ENCODE measurements at places on chromosomes 7 and 10.
A peak's percentile ranks its signal among the peaks of the same experiment; 100 is the strongest.

DNA sequence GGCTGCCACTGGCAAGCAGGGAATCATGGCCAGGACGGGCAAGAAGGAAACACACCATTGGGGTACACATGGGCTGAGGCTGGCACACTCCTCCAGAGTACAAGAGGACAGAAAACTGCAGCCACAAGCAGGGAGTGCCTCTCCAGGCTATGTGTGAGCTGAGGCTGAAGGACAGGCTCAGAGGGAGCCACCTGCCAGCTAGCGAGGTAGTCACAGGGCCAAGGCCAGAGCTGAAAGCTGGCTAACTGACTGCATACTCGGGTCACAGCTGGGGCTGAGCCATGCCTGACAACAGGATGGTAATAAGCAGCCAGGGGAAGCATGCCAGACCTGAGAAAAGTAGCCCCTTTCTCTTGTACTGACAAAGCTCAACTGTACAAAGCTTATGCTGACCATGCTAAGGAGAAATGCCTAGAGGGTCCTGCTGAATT is 52.0 kb downstream of the KIF5B start:
- H3K4me1 ChIP-seq: peaks cover 12% of the 10 kb centered on the region
- no peak overlapping the region for H3K4me3 ChIP-seq
- no peaks in the 10 kb centered on the region for H3K27me3 ChIP-seq

GRCh38 chr7:36874041-36874440 is 149.7 kb upstream of the AOAH start:
- H3K4me3 ChIP-seq: no peak overlapping the region
- peaks cover 20% of the 10 kb centered on the region for H3K36me3 ChIP-seq
- no peak for DNase-seq
- H3K27ac ChIP-seq: no peak overlapping the region

- no peaks in the 10 kb centered on the region for H3K36me3 ChIP-seq
- DNase-seq: no peak
- no peaks in the 10 kb centered on the region for H3K4me1 ChIP-seq
- no peak overlapping the region for H3K27ac ChIP-seq
- no peaks in the 10 kb centered on the region for H3K27me3 ChIP-seq
Observed at GRCh38 chr7:78225534-78225933, 427.0 kb downstream of the PHTF2 start.

GRCh38 chr10:34292675-34293074 is 522.4 kb downstream of the PARD3 start:
- DNase-seq: no peak
- no peaks in the 10 kb centered on the region for H3K4me1 ChIP-seq
- no peaks in the 10 kb centered on the region for H3K36me3 ChIP-seq
- H3K4me3 ChIP-seq: no peak overlapping the region
- no peak overlapping the region for H3K27ac ChIP-seq

DNA sequence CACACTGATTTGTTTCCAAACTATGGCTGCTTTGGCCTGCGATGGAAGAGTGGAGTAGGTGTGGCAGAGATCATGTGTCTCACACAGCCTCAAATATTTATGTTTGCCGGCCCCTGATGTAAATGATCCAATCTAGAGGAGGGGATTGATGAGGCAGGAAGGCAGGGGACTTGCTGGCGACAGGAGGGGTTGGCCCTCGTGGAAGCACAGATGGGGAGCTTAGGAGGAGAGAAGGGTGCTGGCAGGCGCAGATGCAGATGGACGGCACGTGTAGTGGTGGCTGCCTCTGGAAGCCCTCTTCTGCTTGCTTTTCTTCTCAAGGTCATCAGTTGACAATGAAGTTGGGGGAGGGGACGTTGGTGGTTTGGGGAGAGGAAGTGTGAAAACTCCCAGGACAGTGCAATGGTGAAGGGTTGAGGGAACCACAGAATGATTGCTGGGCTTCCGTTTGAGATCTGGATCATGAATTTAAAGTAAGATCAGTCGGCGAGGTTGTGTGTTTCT is 15.4 kb downstream of the COL13A1 start:
- no peak for DNase-seq
- peaks cover 12% of the 10 kb centered on the region for H3K4me1 ChIP-seq
- H3K27me3 ChIP-seq: peaks cover 24% of the 10 kb centered on the region
- peaks cover 9% of the 10 kb centered on the region for H3K36me3 ChIP-seq
- H3K4me3 ChIP-seq: peak overlapping the region; percentile 46

DNA sequence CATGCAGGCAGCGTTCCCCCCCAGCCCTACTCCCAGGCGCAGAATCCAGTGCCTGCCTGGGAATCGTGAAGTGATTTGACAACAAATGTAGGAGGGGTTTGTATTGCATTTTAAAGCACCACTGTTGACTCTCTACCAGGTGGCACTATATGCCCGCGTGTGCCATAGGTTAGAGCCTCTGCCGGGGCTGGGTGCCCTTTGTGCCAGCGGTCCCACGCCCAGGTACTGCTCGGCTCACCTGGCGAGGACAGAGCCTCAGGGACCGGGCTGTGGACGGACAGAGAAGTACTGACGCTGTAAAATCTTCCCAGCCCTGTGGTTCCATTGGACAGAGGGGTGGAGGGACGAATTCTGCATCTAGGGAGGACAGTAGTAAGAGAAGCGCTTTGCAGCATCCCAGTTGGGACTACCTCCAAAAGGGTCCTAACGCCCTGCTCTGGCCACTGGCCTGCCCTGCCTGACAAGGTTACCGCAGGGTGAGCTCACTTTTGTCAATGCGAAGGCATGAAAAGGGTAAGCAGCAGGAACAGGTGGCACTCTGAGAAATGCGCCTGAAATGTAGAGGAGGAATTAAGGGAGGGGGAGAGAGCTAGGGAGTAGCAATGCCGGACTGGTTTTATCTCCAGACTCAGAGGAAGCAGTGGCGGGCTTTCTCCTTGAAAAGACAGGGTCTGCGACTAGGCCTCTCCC is 788 bp upstream of the CACNA2D1 start:
- no peaks in the 10 kb centered on the region for H3K4me1 ChIP-seq
- H3K27ac ChIP-seq: no peak overlapping the region
- peak overlapping the region; percentile 54 for H3K4me3 ChIP-seq
- H3K36me3 ChIP-seq: no peaks in the 10 kb centered on the region

DNA sequence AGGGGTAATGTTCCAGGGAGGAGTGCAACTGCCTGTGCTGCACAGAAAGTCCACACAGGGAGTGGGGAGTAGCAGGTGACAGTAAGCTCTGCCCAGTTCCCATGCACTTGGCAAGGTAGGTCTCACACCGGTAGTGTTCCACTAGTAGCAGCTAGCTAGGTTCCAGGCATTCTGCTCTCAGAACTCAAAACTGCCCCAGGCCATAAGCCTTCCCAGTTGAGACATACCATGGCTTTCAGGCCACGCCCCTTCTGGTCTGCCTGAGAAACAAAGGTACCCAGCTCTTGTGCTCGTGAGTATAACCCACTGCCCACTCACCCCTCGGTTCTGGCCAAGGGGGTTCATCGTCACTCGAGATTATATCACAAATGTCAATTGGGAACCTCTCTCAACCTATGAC is 12.6 kb downstream of the CASP7 start:
- H3K4me1 ChIP-seq: peaks cover 13% of the 10 kb centered on the region
- H3K4me3 ChIP-seq: no peak overlapping the region
- no peaks in the 10 kb centered on the region for H3K27me3 ChIP-seq
- peaks cover 7% of the 10 kb centered on the region for H3K36me3 ChIP-seq

DNA sequence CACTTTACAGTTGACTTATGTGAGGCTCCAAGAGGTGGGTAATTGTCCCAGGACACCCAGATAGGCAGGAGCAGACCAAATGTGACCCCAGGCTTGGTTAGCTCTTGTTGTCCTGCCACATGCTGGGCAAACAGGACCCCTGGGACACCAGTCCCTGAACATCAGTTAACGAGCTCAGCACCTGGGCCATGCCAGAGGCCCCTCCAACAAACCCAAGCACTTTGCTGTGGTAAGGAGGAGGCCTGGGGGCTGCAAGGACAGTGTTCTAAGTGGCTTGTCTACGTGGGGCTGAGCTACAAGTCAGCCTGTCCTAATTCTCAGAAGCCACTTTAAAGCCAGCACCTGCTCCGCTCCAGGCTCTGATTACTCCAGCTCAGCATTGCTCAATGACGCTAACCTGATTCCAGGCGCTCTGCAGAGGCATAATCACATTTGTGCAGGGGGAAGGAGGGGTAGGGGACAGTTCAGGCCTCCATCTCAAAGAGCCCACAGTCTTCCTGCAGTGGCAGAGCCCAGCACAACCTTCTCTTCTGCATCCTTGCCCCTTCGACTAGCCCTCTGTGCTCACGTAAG is 57.2 kb downstream of the DDC start:
- no peak for DNase-seq
- no peak overlapping the region for H3K27ac ChIP-seq
- H3K36me3 ChIP-seq: peaks cover 2% of the 10 kb centered on the region
- peaks cover 4% of the 10 kb centered on the region for H3K4me1 ChIP-seq

DNA sequence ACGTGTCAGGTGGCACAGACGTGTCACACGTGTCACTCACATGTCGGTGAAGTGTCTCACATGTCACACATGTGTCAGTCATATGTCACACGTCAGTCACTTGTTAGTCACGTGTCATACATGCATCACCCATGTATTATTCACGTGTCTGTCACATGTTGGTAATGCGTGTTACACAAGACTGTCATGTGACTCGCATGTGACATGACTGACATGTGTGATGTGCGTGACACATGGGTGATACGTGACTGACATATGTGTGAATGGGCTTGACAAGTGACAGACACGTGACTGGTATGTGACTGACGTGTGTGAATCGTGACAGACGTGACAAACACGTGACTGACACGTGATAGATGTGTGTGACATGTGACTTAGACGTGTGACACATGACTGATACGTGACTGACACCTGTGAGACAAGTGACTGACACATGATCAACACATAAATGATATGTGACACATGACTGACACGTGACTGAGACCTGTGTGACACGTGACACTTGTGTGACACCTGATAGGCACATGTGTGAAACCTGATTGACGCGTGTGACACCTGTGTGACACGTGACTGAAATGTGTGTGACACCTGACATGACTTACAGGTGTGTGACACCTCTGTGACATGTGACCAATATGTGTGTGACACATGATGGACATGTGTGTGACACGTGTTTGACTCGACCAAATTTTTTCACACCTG is 56.1 kb downstream of the ZNF92 start:
- no peaks in the 10 kb centered on the region for H3K27me3 ChIP-seq
- no peak overlapping the region for H3K27ac ChIP-seq
- no peak for DNase-seq

DNA sequence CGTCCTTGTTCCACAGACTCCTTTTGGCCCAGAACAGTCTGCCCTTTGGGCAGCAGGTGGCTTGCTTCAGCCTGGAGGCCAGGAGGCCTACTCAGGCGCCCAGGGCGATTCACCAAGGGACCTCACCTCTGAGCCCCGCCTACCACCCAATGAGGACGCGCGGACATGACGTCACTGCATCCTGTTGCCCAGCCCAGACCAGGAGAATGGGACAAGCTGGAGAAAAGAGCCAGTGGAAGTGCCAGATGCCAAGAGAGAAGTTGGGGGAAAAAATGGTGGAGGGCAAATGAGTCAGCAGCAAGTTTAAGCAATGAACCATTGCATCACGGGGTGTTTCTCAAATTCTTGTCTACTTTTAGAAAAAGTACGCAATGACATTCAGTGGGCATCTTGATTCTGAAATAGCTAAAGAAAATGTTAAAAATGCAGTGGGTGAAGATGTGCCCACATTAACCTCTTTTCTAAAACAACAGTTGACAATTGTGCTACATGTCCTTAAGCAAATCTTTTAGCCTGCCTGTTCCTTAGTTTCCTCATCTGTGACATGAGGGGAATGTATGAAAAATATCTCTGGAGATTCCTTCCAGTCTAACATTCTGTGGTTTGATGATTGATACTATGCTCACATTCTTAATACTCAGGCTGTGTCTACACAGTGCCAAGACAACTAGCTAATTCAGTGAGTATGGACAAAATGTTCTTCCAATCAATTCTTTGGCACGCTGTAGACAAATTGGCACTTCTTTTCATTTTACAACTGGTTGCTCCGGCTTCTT is 23.9 kb upstream of the LEP start:
- no peaks in the 10 kb centered on the region for H3K36me3 ChIP-seq
- no peak for DNase-seq
- peaks cover 66% of the 10 kb centered on the region for H3K27me3 ChIP-seq
- no peak overlapping the region for H3K4me3 ChIP-seq
- H3K4me1 ChIP-seq: no peaks in the 10 kb centered on the region

GRCh38 chr7:74324531-74325209 is 35.5 kb downstream of the CLIP2 start:
- H3K27me3 ChIP-seq: no peaks in the 10 kb centered on the region
- H3K4me1 ChIP-seq: peaks cover 7% of the 10 kb centered on the region
- no peak for DNase-seq

- H3K27ac ChIP-seq: no peak overlapping the region
- H3K36me3 ChIP-seq: no peaks in the 10 kb centered on the region
- no peak for DNase-seq
- no peaks in the 10 kb centered on the region for H3K27me3 ChIP-seq
- H3K4me3 ChIP-seq: no peak overlapping the region
Observed at GRCh38 chr10:69007260-69007659, 18.7 kb downstream of the KIFBP start.
